ENCODE measurements at places on chromosomes 3 and 15. TPM values are rescaled to one million over a fixed set of nuclear protein-coding genes. Genes with fewer than 3 reads are reported as not detected.

The IL12A gene
- not detected for total RNA-seq

The SLC22A13 gene
- total RNA-seq: 0.58 TPM

GRCh38 chr15:58247855-58248842 is 110.0 kb downstream of the AQP9 start:
- no peak overlapping the region for H3K4me3 ChIP-seq
- peaks cover 4% of the 10 kb centered on the region for H3K27me3 ChIP-seq
- H3K4me1 ChIP-seq: peaks cover 19% of the 10 kb centered on the region
- no peak for DNase-seq
- H3K36me3 ChIP-seq: no peaks in the 10 kb centered on the region

The MEGF11 gene
- total RNA-seq: not detected

The CDC25A gene
- 31.3 TPM for total RNA-seq

GRCh38 chr3:187750006-187750512 is 4.8 kb upstream of the BCL6 start:
- no peaks in the 10 kb centered on the region for H3K27me3 ChIP-seq
- H3K36me3 ChIP-seq: peaks cover 11% of the 10 kb centered on the region
- H3K4me3 ChIP-seq: no peak overlapping the region
- H3K4me1 ChIP-seq: peaks cover 62% of the 10 kb centered on the region
- no peak for DNase-seq
- H3K27ac ChIP-seq: peak overlapping the region; percentile 60

DNA sequence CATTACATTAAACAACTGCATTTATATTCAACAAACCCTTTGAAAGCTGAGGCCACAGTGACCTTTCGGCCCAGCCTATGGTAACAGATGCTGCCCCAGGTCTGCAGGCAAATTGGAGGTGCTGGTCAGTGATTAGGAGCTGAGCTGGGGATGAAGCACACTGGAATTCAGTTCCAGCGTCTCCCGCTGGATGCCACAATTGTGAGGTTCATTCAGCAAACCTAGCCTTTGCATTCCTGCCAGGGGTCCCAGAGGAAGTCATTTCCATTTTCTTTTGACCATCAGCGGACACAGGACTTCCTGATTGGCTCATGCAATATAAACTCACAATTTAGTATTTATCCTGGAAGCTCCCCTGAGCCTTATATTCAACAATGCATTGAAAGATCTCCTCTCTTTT is 89.5 kb downstream of the IL20RB start:
- H3K27me3 ChIP-seq: peaks cover 3% of the 10 kb centered on the region
- H3K27ac ChIP-seq: no peak overlapping the region
- DNase-seq: no peak
- H3K36me3 ChIP-seq: no peaks in the 10 kb centered on the region
- H3K4me3 ChIP-seq: no peak overlapping the region

The SRPRB gene
- total RNA-seq: 48.1 TPM

- H3K36me3 ChIP-seq: no peaks in the 10 kb centered on the region
- H3K27me3 ChIP-seq: peaks cover 14% of the 10 kb centered on the region
- H3K4me3 ChIP-seq: no peak overlapping the region
- no peaks in the 10 kb centered on the region for H3K4me1 ChIP-seq
- no peak overlapping the region for H3K27ac ChIP-seq
- DNase-seq: no peak
Measured at GRCh38 chr3:10672422-10672821, 143.6 kb upstream of the SLC6A11 start.
